Mesenchymal stem cell (in vitro differentiated cells and primary cell): ENCODE measurements at places on chromosomes 5 and 9.
A peak's percentile ranks its signal among the peaks of the same experiment; 100 is the strongest.

DNA sequence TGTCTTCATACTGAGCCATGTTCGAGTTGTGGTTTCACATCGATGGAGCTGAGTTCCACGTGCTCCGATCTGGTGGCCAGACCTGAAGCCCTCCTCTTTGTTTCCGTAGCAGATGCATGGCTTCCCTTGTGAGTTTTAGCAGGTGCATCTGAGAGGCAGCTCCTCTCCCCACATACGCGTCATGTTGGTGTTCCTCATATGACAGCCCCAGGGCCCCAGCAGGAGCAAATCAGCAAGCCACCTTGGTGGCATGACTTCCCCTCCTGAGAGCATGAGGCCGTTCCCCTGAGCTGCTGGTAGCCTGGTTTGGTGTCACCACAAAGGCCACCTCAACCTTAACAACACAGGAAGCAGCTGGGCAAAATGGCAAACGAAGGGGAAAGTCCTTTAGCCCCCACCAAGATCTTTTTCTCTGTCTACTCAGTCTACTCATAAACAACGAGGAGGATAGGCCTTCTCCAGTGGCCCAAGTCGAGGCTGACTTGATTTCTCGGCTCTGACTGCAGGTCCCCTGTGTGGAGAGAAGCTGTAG, 5.9 kb downstream of the CYFIP2 start:
- peaks cover 4% of the 10 kb centered on the region for H3K27me3 ChIP-seq
- no peak overlapping the region for H3K4me3 ChIP-seq
- peaks cover 5% of the 10 kb centered on the region for H3K36me3 ChIP-seq
- peaks cover 7% of the 10 kb centered on the region for H3K4me1 ChIP-seq
- DNase-seq: no peak
- H3K27ac ChIP-seq: no peak overlapping the region

GRCh38 chr9:8784838-8785237, 985.3 kb upstream of the DMAC1 start:
- DNase-seq: no peak
- H3K36me3 ChIP-seq: no peaks in the 10 kb centered on the region
- H3K27me3 ChIP-seq: no peaks in the 10 kb centered on the region
- no peak overlapping the region for H3K4me3 ChIP-seq

DNA sequence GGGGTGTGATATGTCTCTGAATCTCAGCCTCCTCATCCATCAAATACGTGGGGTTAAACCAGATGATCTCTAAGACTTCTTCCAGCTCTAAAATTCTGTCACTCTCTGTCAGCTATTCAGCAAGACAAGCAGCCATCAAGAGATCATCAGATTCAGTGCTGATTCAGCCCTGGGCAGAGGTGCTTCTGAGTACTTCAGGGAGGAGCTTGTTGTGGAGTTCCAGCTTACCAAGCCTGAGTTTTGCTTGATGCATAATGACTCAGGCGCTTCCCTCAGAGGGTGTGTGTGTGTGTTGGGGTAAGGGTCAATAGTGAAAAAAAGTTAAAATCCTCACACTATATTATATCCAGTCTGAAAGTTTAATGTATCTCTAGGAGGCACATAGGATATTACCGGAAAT, 29.6 kb upstream of the TAF1L start:
- no peaks in the 10 kb centered on the region for H3K27me3 ChIP-seq
- H3K36me3 ChIP-seq: no peaks in the 10 kb centered on the region
- no peak for DNase-seq
- no peak overlapping the region for H3K27ac ChIP-seq

GRCh38 chr5:73625944-73626811, at the start of gene ARHGEF28:
TSS of gene ARHGEF28 (plus strand) at chr5:73626196. CDS start at chr5:73684852, 58,656 bp downstream.
- peaks cover 26% of the 10 kb centered on the region for H3K27me3 ChIP-seq
- H3K36me3 ChIP-seq: no peaks in the 10 kb centered on the region
- H3K27ac ChIP-seq: peak within 1 kb of the TSS; percentile 47
- peak within 1 kb of the TSS; percentile 82 for H3K4me3 ChIP-seq
- DNase-seq: peak; percentile 52
- H3K4me1 ChIP-seq: peaks cover 4% of the 10 kb centered on the region

GRCh38 chr9:11199335-11199734, 586.5 kb upstream of the PTPRD start:
- no peaks in the 10 kb centered on the region for H3K4me1 ChIP-seq
- no peak for DNase-seq
- H3K4me3 ChIP-seq: no peak overlapping the region
- no peaks in the 10 kb centered on the region for H3K36me3 ChIP-seq
- H3K27ac ChIP-seq: no peak overlapping the region
- no peaks in the 10 kb centered on the region for H3K27me3 ChIP-seq

DNA sequence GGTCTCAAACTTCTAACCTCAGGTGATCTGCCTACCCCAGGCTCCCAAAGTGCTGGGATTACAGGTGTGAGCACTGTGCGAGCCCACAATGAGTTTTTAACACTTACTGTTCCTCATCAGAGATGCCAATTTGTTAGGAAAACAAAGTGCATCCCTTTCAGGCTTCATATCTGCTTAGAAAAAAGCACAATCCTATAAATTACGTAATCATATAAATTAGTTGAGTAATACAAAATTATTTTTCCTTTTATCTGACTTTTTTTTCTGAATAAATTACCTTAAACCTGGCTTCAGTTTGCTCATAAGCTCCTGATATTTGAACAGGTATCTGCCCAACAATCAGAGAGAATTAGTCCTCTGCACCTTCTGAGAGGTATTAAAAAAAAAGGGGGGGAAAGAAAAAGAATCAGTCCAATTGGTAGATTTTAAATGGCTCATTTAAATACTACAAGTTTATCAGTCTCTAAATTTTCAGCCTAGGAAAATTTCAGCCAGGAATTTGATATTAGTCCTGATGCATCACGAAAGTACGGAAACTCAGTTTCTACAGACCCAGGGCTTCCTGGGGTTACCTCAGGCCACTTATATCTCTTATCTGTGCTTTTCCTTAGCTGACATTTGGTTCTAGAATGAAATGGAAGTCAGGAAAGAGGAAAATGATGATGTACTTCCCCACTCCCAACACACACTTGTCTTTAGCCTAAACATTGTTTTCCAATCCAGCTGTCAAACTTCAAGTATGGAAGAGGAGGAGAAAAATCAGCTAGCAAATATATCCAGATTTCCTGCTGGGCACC, 26.8 kb downstream of the ITGA1 start:
- H3K4me1 ChIP-seq: peaks cover 2% of the 10 kb centered on the region
- H3K4me3 ChIP-seq: no peak overlapping the region
- H3K36me3 ChIP-seq: no peaks in the 10 kb centered on the region
- no peak for DNase-seq
- H3K27me3 ChIP-seq: no peaks in the 10 kb centered on the region
- H3K27ac ChIP-seq: no peak overlapping the region

DNA sequence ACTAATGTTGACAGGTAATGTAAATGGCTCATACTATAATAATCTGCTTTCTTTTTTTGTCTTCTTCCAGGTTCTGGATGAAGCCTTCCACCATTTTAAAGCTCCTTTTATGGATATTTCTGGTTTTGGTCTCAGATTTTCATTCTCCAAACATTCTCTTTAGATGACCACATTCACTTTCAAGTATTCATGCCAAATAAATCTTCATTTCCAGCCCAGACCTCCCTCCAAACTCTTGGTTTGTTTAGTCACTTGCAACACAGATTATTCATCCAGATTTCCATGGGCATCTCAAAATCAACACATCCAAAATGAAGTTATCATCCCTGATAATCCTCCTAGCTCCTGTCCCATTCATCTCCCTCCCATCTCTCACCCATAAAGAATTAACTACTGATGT, 40.3 kb upstream of the SVEP1 start:
- no peak overlapping the region for H3K27ac ChIP-seq
- no peaks in the 10 kb centered on the region for H3K4me1 ChIP-seq
- H3K27me3 ChIP-seq: no peaks in the 10 kb centered on the region
- no peaks in the 10 kb centered on the region for H3K36me3 ChIP-seq
- H3K4me3 ChIP-seq: no peak overlapping the region
- peak; percentile 44 for DNase-seq
